ENCODE measurements at places on chromosomes 2 and 18.

- DNase-seq: no peak
Measured at GRCh38 chr18:37424507-37424906, 141.1 kb downstream of the CELF4 start.

DNA sequence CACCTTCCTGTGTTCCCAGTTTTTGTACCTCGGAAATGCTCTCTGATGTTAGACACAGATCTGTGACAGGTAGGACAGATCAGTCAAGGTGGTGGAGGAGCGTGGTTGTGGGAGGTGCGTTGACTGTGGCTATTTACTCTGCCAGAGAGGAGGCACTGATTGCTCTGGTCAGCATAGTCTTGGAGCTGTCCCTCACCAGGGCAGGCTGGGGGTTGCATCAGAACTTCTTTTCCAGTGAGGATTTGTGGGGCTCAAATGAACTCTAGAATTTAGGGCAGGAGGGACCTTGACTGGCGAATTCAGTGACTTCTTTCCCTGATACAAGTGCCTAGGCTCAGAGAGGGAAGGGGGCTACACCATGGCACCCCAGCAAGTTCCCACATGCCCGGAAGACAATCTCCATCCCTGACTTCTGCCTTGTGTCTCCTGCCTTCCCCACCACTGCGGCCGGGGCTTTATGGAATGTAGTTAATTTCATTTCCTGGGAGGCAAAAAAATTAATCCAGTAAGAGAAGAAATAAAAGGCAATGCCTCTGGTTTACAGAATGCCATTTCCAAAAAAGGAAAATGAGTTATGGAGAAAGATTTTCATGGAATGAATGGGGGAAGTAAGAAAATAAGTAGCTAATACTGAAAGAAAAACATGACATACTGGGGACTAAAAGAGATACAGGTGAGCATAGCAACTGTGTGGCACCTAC is 26.1 kb downstream of the NIFK start:
- DNase-seq: no peak

DNA sequence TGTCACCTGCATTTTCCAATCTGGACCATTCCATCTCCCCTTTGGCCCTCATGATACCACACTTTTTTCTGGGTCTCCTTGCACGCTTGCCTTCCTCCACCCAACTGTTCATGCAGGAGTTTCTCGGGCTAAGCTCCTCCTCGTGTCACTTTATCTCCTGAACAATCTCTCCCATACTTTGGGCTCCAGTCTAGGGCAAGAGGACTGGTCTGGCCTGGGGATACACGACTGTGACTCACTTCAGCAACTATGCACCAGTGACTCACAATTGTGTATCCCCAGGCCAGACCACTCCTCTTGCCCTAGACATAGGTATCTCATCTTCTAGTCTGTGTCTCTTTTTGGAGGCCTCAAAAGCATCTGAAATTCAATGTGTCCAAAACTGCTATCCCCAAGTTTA is 149.4 kb upstream of the PTPRM start:
- no peak for DNase-seq

DNA sequence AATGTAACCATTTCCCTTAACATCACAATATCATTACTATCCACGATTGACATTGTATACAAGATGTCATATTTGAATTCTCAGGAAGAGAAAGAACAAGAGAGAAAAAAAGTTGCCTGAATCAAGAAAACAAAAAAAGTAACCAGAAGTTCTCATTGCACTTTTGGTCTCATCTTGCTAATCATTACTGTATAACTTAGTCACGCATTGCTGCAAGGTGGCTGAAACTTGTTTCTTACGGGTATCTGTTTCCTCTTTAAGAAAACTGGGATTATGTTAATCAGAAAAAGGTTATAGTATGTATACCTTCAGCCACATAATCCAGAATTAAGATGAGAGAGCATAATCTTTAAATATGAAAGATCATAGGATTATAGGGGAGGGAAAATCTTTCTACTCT is 639.7 kb upstream of the SYT4 start:
- DNase-seq: no peak

DNA sequence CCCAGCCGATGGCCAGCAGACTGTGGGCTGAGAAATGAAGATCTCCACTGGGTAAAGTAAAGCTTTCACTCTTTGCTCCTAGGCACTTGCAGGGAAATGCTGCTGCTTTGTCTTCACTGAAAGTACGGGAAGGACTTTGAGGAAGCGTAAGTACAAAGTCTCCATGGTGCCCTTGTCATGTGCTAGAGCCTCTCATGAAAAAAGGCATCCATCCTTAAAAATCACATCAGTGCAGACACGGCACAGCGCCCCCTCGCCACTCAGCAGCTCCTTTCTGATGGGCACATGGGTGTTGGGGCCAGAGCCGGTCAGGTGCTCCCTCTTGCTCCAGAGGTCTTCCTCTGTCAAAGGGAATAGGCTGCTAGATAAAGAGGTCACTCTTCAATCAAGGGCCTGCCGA is 109.0 kb upstream of the STPG4 start:
- no peak for DNase-seq

DNA sequence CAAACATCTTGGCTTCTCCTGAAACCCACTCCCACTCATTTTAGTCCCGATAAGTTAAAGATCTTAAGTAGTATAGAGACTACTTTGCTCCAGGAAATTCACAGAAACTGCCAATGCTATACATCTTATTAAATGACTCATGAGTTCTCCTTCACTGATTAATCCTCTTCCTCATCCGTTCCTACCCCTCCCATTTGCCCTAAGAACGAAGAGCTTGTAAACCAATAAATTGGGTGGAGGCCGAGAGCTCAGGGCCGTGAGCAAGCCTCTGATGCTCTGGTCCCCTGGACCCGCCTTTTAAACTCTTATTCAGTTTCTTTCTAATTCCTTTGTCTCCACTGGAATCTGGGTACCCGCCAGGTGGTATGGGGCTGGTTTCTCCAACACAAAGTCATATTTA is 68.6 kb downstream of the METTL8 start:
- DNase-seq: no peak

- DNase-seq: no peak
Measured at GRCh38 chr2:71807581-71808451, 339.8 kb downstream of the CYP26B1 start.

DNA sequence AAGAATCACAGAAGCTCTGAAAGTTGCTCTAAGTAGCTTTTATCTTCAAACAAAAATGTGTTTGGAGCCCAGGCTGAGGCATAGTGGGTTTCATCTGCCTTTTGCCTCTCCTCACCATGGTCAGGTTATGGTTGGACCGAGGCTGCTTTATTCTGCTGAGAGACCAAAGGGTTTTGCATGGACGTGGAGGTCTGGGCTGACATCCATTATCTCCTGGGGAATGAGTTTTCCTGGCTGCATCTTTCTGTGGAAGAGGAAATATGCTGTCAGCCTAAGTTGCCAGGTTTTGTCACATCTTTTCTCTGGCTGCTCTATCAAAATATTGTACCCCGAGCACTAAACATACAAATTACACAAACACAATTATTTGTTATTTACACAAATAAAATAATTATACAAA is 223.2 kb downstream of the LDLRAD4 start:
- no peak for DNase-seq

- no peak for DNase-seq
Measured at GRCh38 chr18:24342347-24342746, 55.3 kb downstream of the OSBPL1A start.

- DNase-seq: no peak
Measured at GRCh38 chr18:59907660-59908059, 7.9 kb downstream of the PMAIP1 start.

- DNase-seq: no peak
Measured at GRCh38 chr18:30088238-30089015, 954.1 kb downstream of the DSC3 start.

DNA sequence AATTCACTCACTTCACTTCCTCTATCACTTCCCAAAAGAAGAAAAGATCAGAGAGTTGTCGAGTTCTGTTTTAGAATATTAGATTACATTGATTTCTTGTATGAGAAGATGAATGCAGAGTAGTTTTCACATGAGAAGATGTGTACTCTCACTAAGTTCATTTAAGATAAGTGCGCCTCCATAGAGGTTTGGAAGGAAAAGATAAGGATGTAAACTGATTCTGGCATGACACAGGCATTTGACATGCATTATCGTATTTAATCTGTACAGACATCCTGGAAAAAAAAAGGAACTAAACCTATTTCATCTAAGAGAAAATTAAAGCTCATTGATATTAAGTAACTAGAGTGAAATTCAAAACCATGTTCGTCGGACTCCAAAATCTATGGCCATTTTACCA is 152.2 kb upstream of the CRIM1 start:
- no peak for DNase-seq

GRCh38 chr2:237411092-237411601 is 2.8 kb downstream of the COL6A3 start:
- DNase-seq: no peak

- DNase-seq: peak; percentile 64
Measured at GRCh38 chr18:74498712-74499627, 2.8 kb downstream of the CNDP2 start.

DNA sequence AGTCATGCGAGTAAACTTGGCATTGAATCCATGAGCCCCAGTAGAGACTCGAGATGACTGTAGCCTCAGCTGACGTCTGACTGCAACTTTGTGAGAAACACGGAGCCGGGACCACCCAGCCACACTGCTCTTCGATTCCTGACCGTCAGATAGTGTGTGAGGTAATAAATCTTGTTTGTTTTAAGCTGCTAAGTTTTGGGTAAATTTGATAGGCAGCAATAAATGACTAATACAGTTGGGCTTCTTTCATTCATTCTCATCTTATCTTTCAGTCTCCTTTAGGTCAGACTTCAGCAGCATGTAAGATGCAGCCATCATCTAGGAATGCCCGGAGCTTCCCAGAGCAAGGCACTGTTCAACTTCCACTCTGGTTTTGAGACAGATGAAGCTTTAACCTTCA is 8.0 kb upstream of the KLHL29 start:
- DNase-seq: no peak

GRCh38 chr2:127648321-127648720 is 2.4 kb downstream of the GPR17 start:
- no peak for DNase-seq

DNA sequence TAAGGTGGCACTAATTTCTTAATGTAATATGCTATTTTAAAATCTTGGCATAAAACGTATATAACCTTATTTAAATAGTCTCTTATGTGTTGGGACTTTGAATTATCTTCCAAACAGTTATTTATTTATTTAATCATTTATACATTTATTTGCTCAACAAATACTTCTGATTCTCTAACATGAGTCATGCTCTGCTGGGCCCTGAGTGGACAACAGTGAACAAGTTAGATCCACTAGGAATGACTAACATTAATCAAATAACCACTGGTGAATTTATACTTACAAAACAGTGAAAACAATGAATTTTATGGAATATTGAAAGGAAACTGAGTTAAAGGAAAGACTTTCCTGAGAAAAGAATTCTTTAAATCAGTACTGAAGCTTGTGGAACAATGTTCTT is 1257.2 kb upstream of the CHAC2 start:
- no peak for DNase-seq

GRCh38 chr2:158999458-158999857 is 31.0 kb downstream of the TANC1 start:
- DNase-seq: no peak

DNA sequence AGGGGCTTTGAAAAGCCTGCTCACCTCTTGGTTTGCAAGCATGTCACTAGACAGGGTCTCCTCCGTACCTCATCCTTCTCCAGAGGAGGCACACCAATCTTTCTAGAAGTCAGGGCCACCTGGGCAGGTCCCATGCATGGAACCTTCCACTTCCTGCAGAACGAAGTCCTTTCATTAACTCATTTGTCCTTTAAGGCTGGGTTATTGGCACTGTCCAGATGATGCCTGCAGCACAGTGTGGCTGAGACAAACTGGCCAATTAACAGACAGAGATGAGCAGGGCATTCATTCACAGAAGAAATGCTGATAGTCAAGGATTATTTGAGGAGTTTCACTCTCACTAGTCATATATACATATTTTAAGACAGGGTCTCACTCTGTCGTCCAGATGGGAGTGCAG is 245.3 kb downstream of the TFCP2L1 start:
- DNase-seq: no peak

- DNase-seq: no peak
Measured at GRCh38 chr2:64760128-64760527, 106.4 kb upstream of the SERTAD2 start.

- DNase-seq: peak; percentile 47
Measured at GRCh38 chr2:240983361-240983995, 14.9 kb upstream of the SNED1 start.

- no peak for DNase-seq
Measured at GRCh38 chr2:181354626-181355025, 102.6 kb upstream of the ITGA4 start.

DNA sequence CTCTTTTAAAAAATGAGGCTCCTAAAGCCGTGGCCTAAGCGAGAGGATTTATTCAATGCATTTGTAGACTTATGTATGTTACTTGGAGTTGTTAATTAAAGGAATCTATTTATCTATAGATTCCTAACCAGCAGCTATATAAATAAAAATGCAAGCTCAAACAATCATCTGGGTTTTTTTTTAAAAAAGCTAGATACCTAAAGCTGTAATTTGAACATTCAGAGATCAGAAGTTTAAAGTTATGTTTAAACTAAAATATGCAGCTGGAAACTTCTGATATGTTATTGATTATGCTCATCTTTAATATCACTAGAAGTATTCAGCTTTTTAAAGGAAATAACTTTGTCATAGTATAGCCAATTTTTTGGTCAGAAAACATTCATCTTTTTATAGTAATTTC is 1.0 kb downstream of the MEIS1 start:
- no peak for DNase-seq

DNA sequence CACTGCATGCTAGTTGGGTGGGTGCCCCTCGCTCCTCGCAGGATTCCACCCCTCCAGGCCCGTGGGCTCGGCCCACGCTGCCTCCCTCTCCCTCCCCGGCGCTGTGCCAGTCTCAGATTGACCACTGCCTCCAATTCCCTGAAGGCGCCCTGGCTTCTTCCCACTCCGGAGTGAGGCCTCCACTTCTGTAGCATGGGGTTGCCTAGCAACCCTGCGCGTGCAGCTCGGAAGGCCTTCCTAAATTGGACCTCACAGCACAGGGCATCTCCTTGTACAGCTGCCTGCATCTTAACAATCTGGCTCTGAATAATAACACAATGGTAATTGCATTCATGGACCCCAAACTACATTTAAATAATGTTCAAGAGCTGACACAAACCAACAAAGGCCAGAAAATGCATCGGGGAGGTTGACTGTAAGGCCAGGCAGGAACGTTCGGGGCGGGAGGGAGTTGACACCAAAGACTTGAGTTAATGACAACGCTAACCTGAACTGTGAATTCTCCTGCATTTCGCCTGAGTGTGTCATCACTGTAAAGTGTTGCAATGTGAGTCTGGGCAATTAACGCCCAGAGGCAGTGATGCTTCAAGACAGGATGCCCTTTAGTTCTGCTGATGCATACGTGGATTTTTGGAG is 222.9 kb downstream of the ZBTB7C start:
- DNase-seq: no peak

- no peak for DNase-seq
Measured at GRCh38 chr18:46378864-46379207, 274.7 kb downstream of the HAUS1 start.

DNA sequence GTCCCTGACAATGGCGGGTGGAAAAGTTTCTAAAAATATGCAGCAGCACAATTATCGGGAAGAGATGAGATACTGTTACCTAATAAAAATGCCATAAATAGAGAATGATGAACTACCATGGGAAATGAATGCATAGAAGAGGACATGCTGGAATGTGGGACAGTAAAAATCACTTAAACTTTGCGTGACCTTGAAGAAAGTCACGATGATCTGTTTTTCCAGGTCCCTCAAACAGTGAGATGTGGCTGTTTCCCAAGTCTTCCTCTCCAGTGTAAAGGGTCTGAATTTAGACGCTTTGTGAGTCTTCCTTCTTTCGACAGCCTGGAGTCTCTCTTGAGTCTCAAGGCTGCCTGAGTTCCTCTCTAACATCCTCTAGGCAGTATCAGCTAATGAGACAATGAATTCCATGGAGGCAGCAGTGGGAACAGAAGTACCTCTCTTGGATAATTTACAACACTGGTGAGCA is 1.4 kb downstream of the CLUL1 start:
- DNase-seq: no peak
